ENCODE measurements at places on chromosomes 11 and 22.

- DNase-seq, result no peak
- H3K36me3 ChIP-seq, result peaks cover 4% of the 10 kb centered on the region
- peaks cover 48% of the 10 kb centered on the region for H3K4me1 ChIP-seq
- no peak overlapping the region for H3K4me3 ChIP-seq
- H3K27me3 ChIP-seq, result no peaks in the 10 kb centered on the region
- H3K27ac ChIP-seq, result no peak overlapping the region
Observed at GRCh38 chr11:121295246-121296029, 2.9 kb downstream of the SC5D start.

DNA sequence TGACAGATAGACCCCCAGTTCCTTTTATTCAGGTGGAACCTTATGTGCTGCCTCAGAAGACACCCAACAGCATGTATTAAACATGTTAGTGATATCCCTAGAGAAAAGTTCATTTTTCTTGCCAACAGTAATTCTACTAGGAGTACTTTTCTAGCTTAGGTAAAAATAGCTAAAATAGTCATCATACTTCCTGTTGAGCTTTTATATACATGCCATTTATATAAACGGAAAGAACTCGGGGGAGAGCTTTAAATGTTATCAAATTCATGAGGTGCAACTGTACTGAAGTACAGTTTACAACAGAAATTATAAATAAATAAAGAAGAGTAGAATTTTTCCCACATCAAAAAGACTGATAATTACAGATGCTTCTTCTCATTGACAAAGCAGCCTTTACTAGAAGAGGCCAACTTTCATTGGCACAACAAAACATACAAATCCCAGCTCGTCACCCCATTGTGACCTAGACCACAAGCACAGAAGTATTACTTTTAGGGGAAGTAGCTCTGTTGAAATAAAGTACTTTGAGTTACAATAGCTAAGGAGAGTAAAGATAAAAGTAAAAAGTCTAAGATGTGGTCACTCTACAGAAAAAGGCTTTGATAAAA lies 59.1 kb upstream of the POU2AF2 start:
- no peaks in the 10 kb centered on the region for H3K36me3 ChIP-seq
- no peak for DNase-seq
- peaks cover 4% of the 10 kb centered on the region for H3K4me1 ChIP-seq
- H3K27me3 ChIP-seq, result peaks cover 16% of the 10 kb centered on the region
- no peak overlapping the region for H3K4me3 ChIP-seq

- H3K27ac ChIP-seq, result no peak overlapping the region
- DNase-seq, result no peak
- no peak overlapping the region for H3K4me3 ChIP-seq
- H3K4me1 ChIP-seq, result no peaks in the 10 kb centered on the region
- H3K27me3 ChIP-seq, result no peaks in the 10 kb centered on the region
Observed at GRCh38 chr22:47398921-47399790, 636.7 kb downstream of the TBC1D22A start.

- H3K4me3 ChIP-seq, result no peak overlapping the region
- DNase-seq, result peak; percentile 22
- peaks cover 42% of the 10 kb centered on the region for H3K4me1 ChIP-seq
- H3K27me3 ChIP-seq, result no peaks in the 10 kb centered on the region
Observed at GRCh38 chr11:72072348-72072747, 8.0 kb downstream of the NUMA1 start.

GRCh38 chr11:16099343-16099900 lies 256.9 kb downstream of the SOX6 start:
- H3K36me3 ChIP-seq, result no peaks in the 10 kb centered on the region
- H3K27ac ChIP-seq, result no peak overlapping the region
- no peaks in the 10 kb centered on the region for H3K27me3 ChIP-seq
- no peak overlapping the region for H3K4me3 ChIP-seq
- H3K4me1 ChIP-seq, result no peaks in the 10 kb centered on the region
- DNase-seq, result no peak

DNA sequence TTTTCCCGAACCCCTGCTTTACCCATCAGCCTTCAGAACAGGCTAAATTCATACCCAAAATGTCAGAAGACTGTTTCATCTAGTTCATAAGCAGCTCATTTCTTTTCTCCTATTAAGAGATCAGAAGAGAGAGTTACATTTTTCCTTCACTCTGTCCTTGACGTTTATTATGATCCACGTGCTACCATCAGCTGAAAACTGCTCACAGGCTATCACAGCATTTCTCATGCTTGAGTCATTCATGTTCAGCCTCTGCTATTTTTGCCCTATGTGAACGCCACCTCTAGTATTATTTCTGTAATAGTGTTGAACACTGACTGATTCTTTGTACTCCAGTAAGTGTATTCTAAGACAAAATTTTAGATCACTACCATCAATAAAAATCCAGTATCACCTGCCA lies 51.9 kb downstream of the SLC1A2 start:
- H3K27me3 ChIP-seq, result no peaks in the 10 kb centered on the region
- H3K4me3 ChIP-seq, result no peak overlapping the region
- no peak for DNase-seq
- H3K27ac ChIP-seq, result no peak overlapping the region
- H3K36me3 ChIP-seq, result no peaks in the 10 kb centered on the region

DNA sequence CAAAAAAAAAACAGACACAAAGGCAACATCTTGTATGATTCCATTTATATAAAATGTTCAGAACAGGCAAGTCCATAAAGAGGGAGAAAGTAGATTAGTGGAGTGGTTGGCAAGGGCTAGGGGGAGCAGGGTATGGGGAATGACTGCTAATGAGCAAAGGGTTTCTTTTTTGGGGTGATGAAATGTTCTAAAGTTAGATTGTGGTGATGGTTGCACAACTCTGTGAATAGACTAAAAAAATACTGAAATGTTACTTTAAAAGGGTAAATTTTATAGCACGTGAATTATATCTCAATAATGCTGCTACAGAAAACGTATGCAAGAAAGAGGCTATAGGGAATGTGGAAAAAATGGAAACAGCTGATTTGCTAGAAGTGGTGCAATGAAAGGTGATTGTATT lies 155.1 kb downstream of the TENM4 start:
- H3K4me3 ChIP-seq, result no peak overlapping the region
- no peak for DNase-seq
- no peaks in the 10 kb centered on the region for H3K4me1 ChIP-seq

DNA sequence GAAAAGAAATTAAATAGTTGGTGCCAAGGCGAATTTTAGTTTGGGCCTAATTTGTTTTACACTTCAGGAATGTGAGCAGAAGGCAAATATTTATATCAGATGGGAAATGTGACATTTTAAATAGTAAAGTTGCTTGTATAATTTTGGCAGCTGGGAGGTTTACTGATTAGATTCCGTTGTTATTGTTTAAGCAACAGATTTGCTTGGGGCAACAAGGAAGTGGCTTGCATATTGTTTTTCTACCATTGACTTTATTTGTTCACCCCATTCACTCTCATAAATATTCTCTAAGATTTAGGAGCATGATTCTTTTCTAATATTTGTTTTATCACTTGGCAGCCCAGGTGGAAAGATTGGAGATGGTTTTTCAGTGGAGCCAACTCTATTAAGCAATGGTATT lies 40.5 kb upstream of the RAG2 start:
- no peak overlapping the region for H3K27ac ChIP-seq
- H3K36me3 ChIP-seq, result peaks cover 2% of the 10 kb centered on the region
- no peak overlapping the region for H3K4me3 ChIP-seq
- H3K27me3 ChIP-seq, result no peaks in the 10 kb centered on the region

- peaks cover 7% of the 10 kb centered on the region for H3K27me3 ChIP-seq
- DNase-seq, result no peak
- no peak overlapping the region for H3K4me3 ChIP-seq
- H3K36me3 ChIP-seq, result no peaks in the 10 kb centered on the region
- peaks cover 18% of the 10 kb centered on the region for H3K4me1 ChIP-seq
- no peak overlapping the region for H3K27ac ChIP-seq
Observed at GRCh38 chr11:68216171-68216938, 3.3 kb upstream of the KMT5B start.

DNA sequence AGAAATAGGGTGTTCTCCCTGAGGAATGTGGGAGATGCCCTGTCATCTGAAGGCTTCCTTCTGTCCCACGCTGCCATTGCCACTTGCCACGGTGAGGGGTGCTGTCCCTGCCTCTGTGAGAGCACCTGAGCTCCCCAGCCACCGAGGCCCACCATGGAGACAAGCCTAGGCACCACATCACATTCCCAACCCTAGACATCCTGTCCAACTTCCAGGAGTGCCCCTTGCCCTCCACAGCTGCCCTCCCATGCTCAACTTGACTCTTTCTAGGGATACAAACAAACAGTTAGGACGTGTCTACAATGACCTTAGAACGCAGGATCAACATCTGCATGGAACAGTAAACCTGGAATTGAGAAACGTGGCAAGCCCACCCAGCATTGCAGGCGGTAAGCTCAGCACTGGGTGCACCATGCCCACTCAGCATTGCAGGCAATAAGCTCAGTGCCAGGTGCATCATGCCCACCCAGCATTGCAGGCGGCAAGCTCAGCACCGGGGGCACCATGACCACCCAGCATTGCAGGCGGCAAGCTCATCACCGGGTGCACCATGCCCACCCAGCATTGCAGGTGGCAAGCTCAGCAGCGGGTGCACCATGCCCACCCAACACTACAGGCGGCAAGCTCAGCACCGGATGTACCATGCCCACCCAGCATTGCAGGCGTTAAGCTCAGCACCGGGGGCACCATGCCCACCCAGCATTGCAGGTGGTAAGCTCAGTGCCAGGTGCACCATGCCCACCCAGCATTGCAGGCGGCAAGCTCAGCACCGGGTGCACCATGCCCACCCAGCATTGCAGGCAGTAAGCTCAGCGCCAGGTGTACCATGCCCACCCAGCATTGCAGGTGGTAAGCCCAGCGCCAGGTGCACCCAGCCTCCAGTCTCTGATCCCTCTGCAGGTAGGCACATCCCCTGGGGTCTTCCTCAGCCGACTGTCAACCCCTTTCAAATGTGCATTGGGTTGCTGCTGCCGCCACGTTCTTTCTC lies 1463.9 kb downstream of the TBC1D22A start:
- H3K4me3 ChIP-seq, result no peak overlapping the region
- H3K4me1 ChIP-seq, result no peaks in the 10 kb centered on the region
- peaks cover 7% of the 10 kb centered on the region for H3K27me3 ChIP-seq
- no peak for DNase-seq

DNA sequence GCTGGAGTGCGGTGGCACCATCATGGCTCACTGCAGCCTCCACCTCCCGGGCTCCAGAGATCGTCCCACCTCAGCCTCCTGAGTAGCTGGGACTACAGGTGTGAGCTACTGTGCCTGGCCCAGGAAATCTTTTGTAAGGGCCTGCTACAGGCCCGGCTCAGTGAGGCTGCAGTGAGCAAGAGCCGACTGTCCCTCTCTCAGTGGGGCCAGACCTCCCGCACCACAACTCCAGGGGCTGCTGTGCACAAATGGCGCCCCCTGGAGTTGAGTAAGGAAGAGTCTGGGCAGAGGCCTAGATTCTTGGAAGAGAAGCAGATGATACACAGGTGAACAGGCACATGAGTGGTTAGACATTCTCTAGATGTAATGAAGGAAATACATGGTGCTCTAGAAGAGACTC lies 7.0 kb downstream of the SERHL2 start:
- DNase-seq, result no peak
- H3K4me1 ChIP-seq, result no peaks in the 10 kb centered on the region
- peak overlapping the region; percentile 46 for H3K27ac ChIP-seq
- peaks cover 8% of the 10 kb centered on the region for H3K36me3 ChIP-seq

DNA sequence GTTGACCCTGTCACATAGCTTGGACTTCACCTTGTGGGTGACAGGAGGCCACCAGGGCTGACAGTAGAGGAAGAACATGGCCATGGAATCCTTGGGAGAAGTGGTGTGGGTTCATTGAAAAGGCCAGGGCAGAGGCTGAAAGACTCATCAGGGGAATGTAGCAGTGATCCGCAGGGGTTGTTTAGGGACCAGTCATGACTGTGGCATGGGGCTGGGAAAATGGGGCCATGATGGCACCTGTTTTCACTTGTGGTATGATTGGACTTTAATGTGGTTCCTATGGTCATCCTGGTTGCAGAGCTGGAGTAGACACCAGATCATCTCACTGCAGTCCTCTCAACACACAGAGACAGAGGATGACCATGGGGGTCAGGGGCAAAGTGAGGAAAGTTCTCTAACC lies 66.7 kb upstream of the MYEOV start:
- H3K36me3 ChIP-seq, result no peaks in the 10 kb centered on the region
- peaks cover 8% of the 10 kb centered on the region for H3K27me3 ChIP-seq
- no peak overlapping the region for H3K27ac ChIP-seq
- no peaks in the 10 kb centered on the region for H3K4me1 ChIP-seq
- H3K4me3 ChIP-seq, result no peak overlapping the region

GRCh38 chr11:78935398-78936068 lies 360.9 kb upstream of the NARS2 start:
- H3K27me3 ChIP-seq, result peaks cover 9% of the 10 kb centered on the region
- no peak overlapping the region for H3K27ac ChIP-seq
- no peak for DNase-seq

- peaks cover 7% of the 10 kb centered on the region for H3K4me1 ChIP-seq
- H3K27me3 ChIP-seq, result peaks cover 14% of the 10 kb centered on the region
- no peaks in the 10 kb centered on the region for H3K36me3 ChIP-seq
- no peak overlapping the region for H3K27ac ChIP-seq
- DNase-seq, result no peak
- H3K4me3 ChIP-seq, result no peak overlapping the region
Observed at GRCh38 chr11:8812438-8812837, 98.6 kb upstream of the AKIP1 start.

- H3K27ac ChIP-seq, result no peak overlapping the region
- H3K27me3 ChIP-seq, result no peaks in the 10 kb centered on the region
- no peak overlapping the region for H3K4me3 ChIP-seq
- peaks cover 26% of the 10 kb centered on the region for H3K36me3 ChIP-seq
- peaks cover 12% of the 10 kb centered on the region for H3K4me1 ChIP-seq
Observed at GRCh38 chr22:38162881-38163843, 18.5 kb downstream of the PLA2G6 start.

GRCh38 chr11:8075119-8075726 lies 5.8 kb upstream of the TUB start:
- H3K4me3 ChIP-seq, result no peak overlapping the region
- H3K36me3 ChIP-seq, result no peaks in the 10 kb centered on the region
- H3K4me1 ChIP-seq, result peaks cover 10% of the 10 kb centered on the region
- H3K27me3 ChIP-seq, result peaks cover 28% of the 10 kb centered on the region

DNA sequence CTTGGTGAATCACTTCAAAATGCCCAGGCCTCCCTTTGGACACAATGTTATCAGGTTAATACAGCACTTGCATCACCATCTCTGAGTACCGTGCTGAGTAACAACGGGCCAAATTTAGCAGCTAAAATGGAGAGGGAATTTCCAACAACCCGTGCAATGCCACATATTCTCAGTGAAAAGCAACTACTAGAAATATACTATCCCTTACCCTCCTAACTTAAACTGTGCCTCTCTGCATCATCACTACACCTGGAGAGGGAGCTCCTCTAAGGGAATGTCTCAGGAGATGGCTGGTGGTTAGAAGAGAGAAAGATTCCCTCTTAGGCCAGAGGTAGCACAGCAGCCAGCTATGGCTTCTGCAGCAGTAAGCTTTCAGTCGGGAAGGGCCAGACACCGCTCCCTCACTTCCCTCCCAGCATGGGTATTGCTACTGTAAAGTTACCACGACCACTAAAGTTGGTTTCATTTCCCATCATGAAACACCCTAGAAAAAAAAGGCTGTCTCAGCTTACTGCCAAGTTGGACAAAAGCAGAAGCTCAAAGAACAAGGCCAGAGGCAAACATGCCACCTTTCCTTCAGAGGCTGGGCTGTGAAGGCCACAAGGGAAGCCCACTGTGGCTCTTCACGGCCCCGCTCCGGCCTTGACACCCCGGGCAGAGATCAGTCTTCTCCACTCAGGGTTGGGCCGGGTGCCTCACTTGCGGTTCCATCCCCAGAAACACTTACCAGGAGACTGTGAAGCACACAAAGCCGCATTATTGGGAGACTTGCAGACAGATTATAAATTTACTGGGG lies 3.9 kb downstream of the MAML2 start:
- H3K4me3 ChIP-seq, result peak overlapping the region; percentile 98
- peak overlapping the region; percentile 94 for H3K27ac ChIP-seq
- H3K4me1 ChIP-seq, result peaks cover 53% of the 10 kb centered on the region
- DNase-seq, result peak; percentile 58
- no peaks in the 10 kb centered on the region for H3K27me3 ChIP-seq
- H3K36me3 ChIP-seq, result peaks cover 46% of the 10 kb centered on the region
